ENCODE measurements at places on chromosomes 3 and 15.

DNA sequence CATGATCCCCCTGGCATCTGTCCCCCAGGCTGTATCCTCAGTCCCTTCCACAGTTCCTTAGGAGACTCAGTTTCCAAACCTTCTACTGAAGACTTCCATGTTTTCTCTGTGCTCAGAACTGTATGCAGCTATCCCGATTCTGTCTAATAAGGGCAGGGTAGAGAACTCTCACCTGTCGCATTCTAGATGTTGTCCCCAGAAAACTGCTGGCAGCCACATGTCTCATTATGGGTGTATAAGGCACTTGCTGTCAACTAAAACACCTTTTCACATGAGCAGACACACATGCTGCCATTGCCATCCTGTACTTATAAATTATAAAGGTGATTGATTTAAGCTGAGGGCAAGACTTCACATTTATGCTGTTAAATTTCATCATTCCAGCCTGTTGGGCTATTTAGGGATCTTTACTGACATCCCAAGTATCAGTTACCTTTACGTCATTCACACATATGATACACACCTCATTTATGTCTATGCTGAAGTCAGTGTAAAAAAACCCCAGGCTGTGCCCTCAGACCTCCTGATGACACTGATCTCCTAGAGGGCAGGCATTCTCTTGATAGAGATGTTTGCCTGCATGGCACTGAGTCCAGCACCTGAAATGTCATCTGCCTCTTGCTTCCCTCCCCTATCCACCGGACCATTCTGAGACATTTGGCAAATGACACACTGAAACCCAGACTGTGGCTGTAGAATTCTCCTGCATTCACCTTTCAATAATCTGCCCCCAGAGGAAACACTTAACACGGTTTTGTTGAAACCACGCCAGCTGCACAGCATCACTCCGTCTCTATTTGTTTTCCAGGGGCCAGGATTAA, 35.8 kb downstream of the BTD start:
- DNase-seq, result no peak

DNA sequence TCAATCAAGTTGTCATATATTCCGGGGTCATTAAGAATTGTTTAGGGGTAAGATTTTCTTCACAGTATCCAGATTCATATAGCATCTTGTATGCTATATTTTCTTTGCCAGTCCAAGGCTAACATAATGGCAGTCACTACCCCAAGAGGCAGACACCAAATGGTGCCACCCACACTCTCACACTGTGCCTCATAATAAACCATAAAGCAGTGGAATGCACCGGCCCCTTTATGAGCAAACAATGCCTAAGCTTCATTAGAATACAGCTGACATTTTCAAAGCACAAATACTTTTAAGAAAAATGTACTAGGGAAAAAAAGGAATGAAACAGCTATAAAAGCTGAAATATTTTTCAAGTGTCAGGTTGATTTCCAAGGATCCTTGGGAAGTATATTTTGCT, 121.6 kb downstream of the TFDP2 start:
- DNase-seq, result no peak

GRCh38 chr15:35929740-35930444, 383.9 kb upstream of the DPH6 start:
- no peak for DNase-seq

GRCh38 chr3:124057420-124057819, 65.5 kb upstream of the ROPN1 start:
- no peak for DNase-seq

- DNase-seq, result no peak
Measured at GRCh38 chr15:32035285-32035684, 5.0 kb downstream of the CHRNA7 start.

DNA sequence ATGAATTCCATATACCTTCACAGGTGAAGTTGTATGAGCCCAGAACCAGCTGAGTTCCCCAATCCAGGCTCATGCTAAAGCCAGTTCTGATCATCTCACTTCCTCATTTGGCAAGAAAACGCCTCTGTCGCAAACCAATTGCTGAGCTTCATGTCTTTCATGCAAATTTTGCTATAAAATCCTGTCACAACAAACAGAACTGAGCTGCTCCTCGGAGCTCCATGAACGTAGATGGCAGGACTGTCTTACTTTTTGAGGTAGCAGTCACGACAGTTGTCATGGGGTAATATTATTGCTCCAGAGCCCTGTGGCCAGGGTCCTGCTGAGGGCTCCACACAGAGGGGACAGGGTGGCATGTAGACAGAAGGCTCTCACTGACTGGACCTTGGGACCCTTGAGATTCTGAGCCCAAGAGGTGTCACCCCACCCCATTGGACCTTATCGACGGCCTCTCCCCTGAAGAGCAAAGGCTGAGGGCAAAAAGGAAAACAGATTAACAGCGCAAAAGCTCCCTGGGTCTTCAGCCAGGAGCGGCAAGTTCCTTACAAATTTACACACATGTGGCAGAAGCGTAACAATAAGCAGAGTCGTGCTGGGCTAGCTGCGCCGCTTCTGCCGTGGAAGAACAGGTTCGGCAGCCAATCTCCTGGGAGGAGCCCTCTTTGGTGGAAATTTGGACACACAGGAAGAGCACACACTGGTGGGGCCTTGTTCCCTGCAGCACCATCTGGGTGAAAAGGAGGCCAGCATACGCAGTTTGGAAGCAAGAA, 249.2 kb downstream of the OPA1 start:
- no peak for DNase-seq
